Upper lobe of right lung (tissue), 1 donor: ENCODE measurements at places on chromosomes 1 and 21.
A peak's percentile ranks its signal among the peaks of the same experiment; 100 is the strongest.

DNA sequence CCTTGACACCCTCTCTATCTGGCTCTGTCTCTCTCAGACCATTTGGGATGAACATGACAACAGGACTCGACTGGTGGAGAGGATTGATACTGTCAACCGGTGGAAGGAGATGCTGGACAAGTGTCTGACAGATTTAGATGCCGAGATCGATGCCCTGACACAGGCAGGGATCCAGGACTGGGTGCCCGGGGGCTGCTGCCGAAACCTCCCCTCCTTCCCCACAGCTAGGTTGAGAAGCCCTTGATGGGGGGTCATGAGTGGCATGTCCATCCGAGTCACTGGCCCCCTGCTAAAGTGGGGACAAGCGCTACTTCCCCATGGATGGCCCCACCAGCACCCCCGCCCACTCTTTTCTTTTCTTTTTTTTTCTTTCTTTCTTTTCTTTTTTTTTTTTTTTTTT lies 1.2 kb downstream of the TEKT2 start:
- DNase-seq = no peak

DNA sequence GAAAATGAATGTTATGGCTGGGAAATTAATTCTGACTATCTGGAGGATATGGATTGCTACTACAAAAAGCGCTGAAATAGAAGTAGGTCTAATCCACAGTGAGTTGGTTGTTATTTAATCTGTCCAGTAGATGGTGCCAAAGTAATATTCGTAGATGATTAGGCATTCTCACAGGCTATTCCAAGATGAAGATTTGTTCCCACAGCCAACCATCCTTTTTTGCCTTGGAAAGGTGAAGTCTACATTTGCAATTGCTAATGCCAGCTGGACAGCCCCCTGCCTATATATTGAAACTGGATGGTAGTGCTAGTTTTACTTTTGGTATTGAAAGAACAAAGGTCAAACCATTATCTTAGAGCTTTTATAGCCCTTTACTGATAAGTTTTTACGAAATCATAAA lies 43.8 kb downstream of the RBM11 start:
- DNase-seq = no peak

DNA sequence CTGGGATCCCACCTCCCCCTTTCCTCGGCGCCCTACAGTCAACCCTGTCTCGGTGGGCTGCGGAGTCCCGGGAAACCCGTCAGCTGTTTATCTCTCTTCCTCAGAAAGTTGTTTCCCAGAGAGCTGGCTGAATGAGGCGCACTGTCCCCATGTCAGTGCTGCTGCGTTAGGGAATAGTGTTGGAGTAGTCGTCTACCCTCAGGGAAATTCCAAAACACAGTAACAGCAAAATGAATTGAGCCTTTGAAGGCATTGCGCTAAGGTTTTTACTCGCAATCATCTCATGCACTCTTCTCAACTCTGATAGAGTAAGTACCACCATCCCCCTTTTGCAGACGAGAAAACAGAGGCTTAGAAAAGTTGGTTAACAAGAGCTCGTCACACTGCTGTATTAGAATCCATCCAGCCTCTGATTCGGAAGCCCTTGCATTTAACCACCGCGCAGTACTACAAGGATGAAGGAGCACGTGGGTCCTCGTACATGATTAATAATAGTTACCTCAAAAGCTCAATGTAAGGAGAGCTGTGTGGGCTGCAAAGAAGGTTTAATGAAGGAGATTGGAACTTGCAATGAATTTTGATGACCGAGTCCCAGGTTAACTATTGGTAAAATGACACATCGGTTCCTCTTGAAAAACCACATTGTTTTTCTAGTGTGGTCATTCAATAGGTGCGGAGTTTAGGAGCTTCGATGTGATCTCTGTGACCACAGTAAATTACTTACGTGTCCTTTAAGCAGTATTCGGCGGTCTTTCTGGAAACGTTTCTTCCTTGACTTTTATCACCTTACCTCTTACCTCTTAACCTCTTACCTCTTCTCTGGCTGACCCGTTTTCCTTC lies 788 bp upstream of the EDEM3 start:
- no peak for DNase-seq

- no peak for DNase-seq
These were observed 93.8 kb downstream of the C21orf91 start for GRCh38 chr21:17725339-17725738.

- no peak for DNase-seq
These were observed 263.7 kb upstream of the SGIP1 start for GRCh38 chr1:66270119-66270812.

DNA sequence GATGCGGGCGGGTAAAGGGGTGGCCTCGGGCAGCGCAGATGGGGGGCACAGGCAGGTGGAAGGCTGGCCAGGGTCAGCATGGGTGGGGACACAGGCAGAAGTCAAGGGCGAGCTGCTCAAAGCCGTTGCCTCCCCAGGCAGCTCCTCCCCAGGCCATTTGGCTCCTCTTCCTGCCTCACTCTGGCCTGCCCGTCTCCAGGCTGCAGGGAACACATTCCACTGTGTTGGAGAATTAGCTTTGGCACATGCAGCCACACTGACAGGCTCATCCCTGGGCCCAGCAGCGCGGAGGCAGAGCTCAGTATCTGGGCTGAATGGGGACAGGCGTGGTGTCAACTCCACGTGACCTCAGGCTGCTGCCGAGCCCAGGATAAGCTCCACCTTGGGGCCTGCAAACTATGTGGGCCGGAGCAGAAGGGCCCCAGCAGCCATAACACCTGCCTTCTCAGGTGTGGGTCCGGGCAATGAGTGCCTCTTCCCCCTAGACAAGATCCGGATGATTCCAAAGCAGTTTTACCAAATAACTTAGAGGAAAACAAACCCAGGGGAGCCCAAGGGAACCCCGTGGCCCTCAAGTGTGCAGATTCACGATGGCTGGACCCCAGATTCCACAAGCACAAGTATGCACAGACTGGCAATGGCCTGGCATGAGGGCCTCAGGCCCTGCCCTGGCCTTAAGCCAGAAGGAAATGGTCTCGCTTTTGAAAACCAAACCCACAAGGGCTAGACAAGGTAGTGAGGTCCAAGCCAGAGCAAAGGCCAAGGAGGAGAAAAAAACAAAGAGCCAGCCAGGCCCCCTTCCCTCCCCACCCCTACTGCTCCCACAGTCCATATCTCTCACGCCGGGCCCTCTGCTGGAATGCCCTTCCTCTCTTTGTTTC lies 40.2 kb downstream of the HSPG2 start:
- DNase-seq = no peak

- no peak for DNase-seq
These were observed 879 bp upstream of the WLS start for GRCh38 chr1:68233202-68233601.

DNA sequence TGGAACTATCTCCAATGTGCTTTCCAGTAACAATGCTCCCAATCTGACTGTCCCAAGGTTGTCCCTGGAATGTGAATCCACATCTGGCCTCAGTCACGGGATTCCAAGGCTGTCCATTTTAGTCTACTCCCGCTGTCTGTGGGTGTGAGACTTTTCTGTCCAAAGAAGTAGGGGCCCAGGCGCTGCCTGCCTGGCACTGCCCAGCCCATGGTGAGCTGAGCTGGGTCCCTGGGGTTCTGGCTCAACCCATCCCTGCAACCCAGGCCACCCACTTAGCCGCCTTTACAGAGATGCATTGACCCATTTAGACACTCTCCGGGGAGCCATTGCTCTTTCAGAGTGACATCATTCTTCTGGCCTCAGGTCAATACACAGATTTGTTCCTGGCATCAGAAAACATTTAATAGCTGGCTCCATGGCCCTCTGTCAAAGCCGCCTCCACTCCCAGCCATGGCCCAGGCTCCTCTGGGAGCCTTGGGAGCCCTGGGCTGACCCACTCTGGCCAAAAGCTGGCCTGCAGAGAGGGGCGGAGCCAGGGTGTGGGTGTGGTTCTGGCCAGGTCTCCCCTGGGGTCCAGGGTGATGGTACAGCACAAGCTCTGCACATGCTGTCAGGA lies 47.2 kb upstream of the PAX7 start:
- DNase-seq = no peak

- DNase-seq = no peak
These were observed 20.9 kb upstream of the NCMAP start for GRCh38 chr1:24535021-24535424.

- DNase-seq = no peak
These were observed 151.7 kb downstream of the ZC3H11B start for GRCh38 chr1:219460896-219461815.

GRCh38 chr1:48182439-48182838 lies 40.1 kb upstream of the SLC5A9 start:
- DNase-seq = no peak

GRCh38 chr1:110123224-110123623 lies 11.0 kb downstream of the UBL4B start:
- DNase-seq = no peak

DNA sequence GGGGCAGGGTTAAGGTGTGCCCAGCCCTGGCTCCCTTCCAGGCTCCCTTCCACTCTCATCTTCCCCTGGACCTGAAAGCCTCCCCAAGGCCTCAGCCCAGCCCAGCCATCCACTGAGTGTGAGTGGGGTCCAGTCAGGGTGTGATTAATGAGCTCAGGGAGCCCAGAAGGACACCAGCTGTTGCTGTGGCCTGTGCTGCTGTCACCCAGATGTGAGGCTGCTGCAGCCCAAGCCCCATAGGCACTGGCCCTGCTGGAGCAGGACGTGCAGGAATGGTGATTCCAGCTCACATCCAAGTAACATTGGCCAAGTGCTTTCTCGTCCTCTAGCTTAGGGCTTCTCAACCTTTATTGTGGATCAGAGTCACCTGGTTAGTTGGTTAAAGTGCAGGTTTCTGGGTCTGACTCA lies 77.6 kb downstream of the EPHB2 start:
- no peak for DNase-seq

DNA sequence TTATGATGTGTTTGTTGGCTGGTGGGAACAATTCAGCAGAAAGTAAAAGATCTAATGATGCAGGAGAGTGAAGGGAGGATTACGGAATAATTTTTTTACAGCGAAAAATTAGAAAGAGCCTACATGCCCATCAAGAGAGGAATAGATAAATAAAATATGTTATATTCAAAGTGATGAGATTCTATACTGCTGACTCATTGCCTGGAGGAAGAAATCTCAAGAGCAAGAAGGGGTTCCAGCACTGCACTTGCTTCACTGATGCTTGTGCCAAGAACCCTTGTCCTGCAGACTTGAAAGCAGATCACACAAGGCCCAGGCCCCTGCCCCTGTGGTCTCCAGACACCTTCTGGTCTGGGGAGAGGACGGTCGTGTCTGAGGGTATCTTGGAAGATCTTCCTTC lies 295.1 kb upstream of the POU3F1 start:
- no peak for DNase-seq

DNA sequence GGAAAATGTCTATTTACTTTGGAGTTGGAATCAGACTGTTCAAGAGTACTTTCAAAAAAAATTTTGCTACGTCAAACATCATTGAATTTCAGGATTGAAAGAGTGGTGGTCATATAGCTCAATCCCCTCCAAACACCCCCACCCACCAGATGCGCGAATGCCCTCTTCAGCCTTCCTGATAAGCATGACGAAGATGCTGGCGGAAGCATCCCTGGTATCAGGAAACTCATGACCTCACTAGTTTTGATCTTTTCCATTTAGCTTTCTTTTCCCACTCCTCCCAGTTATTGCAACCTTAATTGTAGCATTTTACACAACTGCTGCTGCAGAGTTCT lies 104.4 kb downstream of the LEPR start:
- no peak for DNase-seq

DNA sequence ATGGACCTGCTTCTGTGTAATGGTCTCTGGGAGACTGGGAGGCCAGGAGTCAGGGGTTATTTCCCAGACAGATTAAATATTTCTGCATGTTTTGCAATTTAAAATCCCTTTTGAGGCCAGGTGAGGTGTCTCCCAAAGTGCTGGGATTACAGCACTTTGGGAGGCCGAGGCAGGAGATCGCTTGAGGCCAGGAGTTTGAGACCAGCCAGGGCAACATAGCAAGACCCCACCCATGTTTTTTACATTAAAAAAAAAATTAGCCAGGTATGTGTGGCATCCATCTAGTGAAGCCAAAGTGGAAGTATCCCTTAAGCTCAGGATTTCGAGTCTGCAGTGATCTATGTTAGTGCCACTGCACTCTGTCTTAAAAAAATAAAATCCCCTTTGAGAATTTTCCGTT lies 34.1 kb downstream of the ECHDC2 start:
- no peak for DNase-seq

- DNase-seq = no peak
These were observed 8.0 kb upstream of the LEPR start for GRCh38 chr1:65412256-65412983.

DNA sequence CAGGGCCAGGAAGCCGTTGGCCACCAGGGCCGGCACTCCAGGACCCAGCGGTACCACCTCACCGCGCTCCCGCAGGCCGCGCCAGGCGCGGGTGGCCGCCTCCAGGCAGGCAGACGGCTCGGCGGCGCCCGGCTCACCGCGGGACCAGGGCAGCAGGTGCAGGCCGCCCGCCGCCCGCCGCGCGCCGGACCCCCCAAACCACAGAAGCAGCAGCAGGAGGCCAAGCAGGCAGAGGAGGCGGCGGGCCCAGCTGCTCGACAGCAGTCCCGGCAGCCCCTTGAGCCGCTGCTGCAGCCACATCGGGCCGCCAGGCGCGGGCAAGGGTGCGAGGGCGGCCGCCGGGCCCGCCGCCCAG lies 312 bp downstream of the KIAA2013 start:
- peak; percentile 75 for DNase-seq

- DNase-seq = peak; percentile 69
These were observed 61.2 kb upstream of the MCOLN3 start for GRCh38 chr1:85109475-85109874.

DNA sequence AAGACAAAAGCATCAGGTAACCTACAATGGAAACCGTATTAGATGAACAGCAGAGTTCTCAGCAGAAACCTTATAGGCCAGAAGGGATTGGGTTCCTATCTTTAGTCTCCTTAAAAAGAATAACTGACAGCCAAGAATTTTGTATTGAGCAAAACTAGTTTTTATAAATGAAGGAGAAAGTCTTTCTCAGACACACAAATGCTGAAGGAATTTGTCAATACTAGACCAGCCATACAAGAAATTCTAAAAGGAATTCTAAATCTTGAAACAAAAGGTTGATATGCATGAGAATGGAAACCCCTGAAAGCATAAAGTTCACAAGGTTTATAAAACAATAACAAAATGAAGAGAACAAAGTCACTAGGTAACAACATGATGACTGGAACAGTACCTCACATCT lies 58.1 kb downstream of the NEK7 start:
- no peak for DNase-seq

DNA sequence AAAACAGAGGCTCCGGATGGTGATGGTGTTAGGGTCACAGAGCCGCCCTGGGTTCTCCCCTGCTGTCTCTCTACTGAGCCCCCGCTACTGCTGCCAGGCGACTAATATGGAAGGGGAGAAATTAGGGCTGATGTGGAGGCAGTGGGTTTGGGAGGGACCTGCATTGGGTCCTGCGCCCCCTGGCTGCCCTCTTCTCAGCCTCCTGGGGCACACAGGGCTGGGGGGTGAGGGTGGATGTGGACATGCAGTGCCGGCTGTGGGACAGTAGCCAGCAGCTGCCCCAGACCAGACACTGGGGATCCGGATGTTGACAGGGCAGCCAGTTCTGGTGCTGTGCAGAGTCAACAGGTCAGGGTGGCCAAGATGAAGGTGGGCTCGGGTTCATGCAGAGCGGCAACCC lies 1.5 kb upstream of the CLCNKB start:
- DNase-seq = no peak

GRCh38 chr1:12106153-12106552 lies 43.0 kb downstream of the TNFRSF8 start:
- no peak for DNase-seq
